AG08395 (cell line): ENCODE measurements at places on chromosomes 5 and 9.

GRCh38 chr9:32264170-32264864 is 120.1 kb upstream of the ACO1 start:
- no peak for DNase-seq

- peak; percentile 50 for DNase-seq
These were observed 26.7 kb upstream of the ECM2 start for GRCh38 chr9:92562461-92562967.

DNA sequence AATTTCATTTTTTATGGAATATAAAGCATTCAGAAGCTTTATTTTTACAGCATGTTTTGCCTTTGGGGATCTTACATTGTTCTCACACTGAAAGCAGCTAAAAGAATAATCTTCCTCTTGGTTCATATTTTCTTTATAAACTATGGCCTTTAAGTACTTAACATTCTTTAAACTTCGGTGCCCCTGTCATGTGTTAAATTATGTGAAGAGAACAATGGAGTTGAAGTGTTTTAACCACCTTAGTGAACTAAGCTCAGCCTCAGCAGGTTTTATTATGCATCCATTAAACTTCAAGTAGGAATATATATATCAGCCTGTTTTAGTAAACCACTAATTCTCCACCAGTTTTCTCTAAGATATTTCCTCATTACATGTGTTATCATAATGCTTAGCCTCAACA is 371.4 kb upstream of the CDH18 start:
- DNase-seq, result no peak

GRCh38 chr9:107942291-107942690 is 452.7 kb upstream of the KLF4 start:
- DNase-seq, result no peak

DNA sequence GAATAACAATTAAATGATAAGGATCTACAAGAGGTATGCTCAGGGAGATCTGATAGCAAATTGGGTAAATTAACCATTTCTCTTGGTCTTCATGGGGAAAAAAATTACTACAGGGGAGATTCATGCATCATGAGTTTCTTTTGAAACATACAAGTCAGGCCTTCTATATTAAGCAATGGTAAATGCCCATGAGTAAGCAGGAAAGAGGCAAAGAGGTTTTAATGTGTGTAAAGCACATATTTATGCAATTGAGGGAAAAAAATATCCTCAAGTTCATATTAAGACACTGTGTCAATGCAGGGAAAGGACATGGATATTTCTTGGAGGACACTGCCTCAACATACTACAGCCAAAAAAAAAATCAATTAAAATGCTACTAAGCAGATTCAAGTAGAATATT is 73.4 kb upstream of the NR4A3 start:
- DNase-seq, result no peak

GRCh38 chr9:17930071-17930470 is 351.2 kb downstream of the SH3GL2 start:
- no peak for DNase-seq

- DNase-seq, result no peak
These were observed 37.9 kb downstream of the WWC1 start for GRCh38 chr5:168329302-168329701.

- no peak for DNase-seq
These were observed 26.6 kb downstream of the CDHR2 start for GRCh38 chr5:176575488-176576422.

GRCh38 chr5:58197875-58198274 is 262.0 kb downstream of the PLK2 start:
- no peak for DNase-seq

- DNase-seq, result no peak
These were observed 48.3 kb upstream of the EXOC3 start for GRCh38 chr5:394671-395155.

- no peak for DNase-seq
These were observed 131.1 kb downstream of the FER start for GRCh38 chr5:108878756-108879155.

- DNase-seq, result peak; percentile 67
These were observed 122.5 kb downstream of the SLC1A3 start for GRCh38 chr5:36728697-36729543.

DNA sequence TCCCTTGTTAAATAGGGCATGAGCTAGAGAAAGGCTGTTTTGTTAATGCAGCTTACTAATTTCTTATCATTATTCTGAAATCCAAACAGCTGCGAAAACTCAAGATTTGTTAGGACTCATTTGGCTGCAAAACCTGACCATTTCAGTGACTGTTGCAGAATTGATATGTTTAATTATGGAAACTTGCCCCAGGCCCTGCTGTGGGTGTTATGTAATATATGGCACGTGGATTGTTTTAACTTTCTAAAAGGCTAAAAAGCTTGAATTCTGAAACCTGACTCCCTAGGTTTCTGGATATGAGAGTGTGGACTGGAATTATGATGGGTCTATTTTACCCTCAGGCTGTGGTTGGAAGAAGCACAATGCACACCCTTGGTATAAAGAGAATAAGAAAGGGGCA is 4.4 kb downstream of the IL9 start:
- DNase-seq, result no peak

- DNase-seq, result no peak
These were observed 86.7 kb downstream of the PSD2 start for GRCh38 chr5:139882316-139882715.

- DNase-seq, result no peak
These were observed 139.7 kb downstream of the TSSK1B start for GRCh38 chr5:113295111-113295539.

- peak; percentile 77 for DNase-seq
These were observed 194.1 kb downstream of the AOPEP start for GRCh38 chr9:94920420-94921091.

- no peak for DNase-seq
These were observed 108.7 kb downstream of the RGS3 start for GRCh38 chr9:113572076-113572861.

DNA sequence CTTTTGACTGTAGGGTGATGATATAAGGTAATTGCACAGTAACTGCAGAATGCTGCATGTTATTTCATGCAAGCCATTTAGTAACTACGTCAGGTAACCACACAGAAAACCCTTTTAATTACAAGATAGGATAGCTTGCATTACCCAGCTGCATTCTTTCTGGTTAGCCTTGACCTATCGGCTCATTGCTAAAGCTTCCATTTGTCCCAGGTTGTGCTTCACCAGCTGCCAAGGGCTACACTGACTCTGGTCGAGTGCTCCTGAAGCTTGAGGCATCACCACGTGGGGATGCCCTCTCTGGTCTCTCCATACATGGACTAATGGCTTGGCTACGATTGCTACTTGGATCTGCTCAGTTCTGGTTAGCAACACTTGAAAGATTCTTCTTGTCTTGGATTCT is 81.1 kb upstream of the SLC12A2 start:
- no peak for DNase-seq
